GM23248 (cell line): ENCODE measurements at places on chromosomes 3 and 15.

GRCh38 chr15:58682234-58682633 is 67.3 kb downstream of the ADAM10 start:
- no peak for DNase-seq

- DNase-seq = no peak
Observed at GRCh38 chr15:101111570-101112262, 140.1 kb downstream of the CHSY1 start.

DNA sequence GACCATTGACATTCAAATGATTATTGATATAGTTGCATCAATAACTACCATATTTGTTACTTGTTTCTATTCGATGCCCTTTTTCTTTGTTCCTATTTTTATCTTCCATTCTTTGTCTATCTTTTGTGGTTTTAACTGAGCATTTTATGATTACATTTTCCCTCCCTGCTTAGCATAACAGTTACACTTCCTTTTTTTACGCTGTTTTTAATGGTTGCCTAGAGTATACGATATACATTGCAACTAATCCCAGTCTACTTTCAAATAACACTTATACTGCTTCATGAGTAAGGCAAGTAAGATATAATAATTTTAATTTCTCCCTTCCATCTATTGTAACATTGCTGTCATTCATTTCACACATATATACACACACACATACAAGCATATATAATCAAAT is 26.3 kb downstream of the COL6A6 start:
- no peak for DNase-seq

DNA sequence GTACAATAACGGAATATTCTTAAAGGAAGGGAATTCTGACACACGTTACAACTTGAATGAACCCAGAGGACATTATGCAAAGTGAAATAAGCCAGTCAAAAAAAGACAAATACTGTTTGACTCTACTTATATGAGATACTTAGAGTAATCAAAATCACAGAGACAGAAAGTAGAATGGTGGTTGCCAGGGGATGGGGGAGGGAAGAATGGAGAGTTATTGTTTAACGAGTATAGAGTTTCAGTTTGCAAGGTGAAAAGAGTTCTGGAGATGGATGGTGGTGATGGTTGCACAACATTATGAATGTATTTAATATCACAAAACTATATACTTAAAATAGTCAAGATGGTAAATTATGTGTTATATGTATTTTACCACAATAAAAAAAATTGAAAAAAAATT is 112.9 kb upstream of the ARHGEF3 start:
- no peak for DNase-seq

DNA sequence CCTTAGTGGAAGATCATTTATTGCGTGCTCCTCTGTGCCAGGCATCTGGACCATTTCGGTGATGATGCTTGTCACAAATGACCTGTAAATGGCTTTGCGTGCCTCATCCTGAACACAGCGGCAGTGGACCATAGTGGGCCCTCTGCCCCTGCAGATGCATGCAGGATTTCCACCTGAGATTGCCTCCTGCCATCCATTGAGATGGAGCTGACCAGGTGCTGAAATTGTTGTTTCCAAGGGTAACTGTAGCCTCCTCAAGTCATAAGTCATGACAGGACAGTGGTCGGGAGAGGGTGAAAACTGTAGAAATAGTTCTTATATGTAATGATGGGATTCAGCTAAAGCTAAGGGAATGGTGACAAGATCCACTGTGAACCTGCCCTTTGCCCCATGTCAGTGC is 35.5 kb downstream of the CLSTN2 start:
- no peak for DNase-seq

DNA sequence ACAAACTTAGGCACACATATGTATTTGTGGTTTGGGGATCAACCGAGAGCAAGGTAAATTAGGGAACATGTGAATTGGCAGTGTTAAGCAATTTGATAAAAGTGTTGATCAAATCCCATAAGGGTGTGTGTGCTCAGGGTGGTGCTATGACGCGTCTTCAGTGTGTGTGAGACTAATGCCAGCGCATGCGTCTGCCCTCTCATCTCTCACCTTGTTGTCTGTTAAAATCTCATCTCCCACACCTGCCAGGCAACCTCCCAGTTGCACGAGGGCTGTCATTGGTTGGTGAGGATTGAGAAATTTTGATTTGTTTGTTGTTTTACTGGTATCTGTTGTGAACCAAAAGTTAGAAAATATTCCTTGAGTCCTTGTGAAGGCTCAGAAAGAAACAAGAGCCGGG is 137.2 kb upstream of the ICE2 start:
- no peak for DNase-seq

- DNase-seq = no peak
Observed at GRCh38 chr15:24763891-24764290, 88.3 kb downstream of the NPAP1 start.

DNA sequence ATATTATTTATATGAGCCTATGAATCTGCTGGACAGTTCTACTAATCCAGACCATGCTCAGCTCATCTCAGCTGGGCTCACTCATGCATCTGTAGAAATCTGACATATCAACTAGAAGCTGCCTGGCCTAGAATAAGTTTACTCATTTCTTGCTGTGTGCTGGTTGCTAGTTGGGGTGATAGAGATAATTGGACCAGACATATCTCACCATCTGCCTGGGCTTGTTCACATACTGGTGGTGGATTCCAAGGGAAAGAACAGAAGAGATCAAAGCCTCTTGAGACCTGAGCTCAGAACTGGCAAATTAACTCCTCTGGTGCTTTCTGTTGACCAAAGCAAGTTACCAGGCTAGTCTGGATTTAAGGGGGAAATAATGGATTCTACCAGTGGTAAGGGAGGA is 109.1 kb downstream of the NSUN3 start:
- no peak for DNase-seq

GRCh38 chr3:52843108-52843865 is 8.5 kb upstream of the MUSTN1 start:
- no peak for DNase-seq

GRCh38 chr15:85408270-85408746 is 27.9 kb downstream of the AKAP13 start:
- DNase-seq = no peak

GRCh38 chr3:188066141-188066540 is 87.8 kb upstream of the LPP start:
- DNase-seq = no peak

- DNase-seq = no peak
Observed at GRCh38 chr3:12871404-12871983, 30.1 kb upstream of the RPL32 start.
